ENCODE measurements at places on chromosomes 2 and 18. TPM values are rescaled to one million over a fixed set of nuclear protein-coding genes. Genes with fewer than 3 reads are reported as not detected.

Gene APOB
- 4.7 TPM for total RNA-seq

DNA sequence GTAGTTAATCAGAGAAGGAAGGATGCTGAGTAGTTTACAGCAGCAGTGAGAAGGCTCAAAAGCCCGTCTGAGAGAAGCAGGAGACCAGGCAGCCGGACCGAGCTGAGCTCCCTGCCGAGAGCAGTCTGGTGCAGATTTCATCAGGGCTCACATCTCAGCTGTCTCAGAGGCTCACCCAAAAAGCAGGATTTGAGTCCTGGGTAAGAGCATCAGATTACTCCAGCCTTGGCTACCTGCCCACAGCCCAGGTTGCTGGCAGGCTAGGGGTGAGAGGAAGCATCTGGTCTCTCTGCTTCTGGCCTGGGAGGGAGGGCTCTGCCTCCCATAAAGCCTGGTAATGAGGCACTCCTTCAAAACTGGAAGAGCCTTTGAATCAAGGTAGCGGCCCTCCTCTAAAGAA is 140.5 kb downstream of the ST6GAL2 start:
- H3K36me3 ChIP-seq, result no peaks in the 10 kb centered on the region
- H3K4me3 ChIP-seq, result no peak overlapping the region
- no peak for DNase-seq
- no peak overlapping the region for H3K27ac ChIP-seq
- no peaks in the 10 kb centered on the region for H3K27me3 ChIP-seq

DNA sequence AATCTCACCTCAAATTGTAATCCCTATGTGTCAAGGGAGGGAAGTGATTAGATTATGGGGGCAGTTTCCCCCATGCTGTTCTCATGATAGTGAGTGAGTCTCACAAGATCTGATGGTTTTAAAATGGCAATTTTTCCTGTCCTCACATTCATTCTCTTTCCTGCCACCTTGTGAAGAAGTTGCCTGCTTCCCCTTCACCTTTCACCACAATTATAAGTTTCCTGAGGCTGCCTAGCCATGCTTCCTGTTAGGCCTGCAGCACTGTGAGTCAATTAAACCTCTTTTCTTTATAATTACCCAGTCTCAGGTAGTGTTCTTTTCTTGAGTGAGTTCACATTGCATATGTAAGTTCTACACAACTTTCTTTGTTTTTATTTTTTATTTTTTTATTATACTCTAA is 271.5 kb downstream of the EXOC6B start:
- H3K27me3 ChIP-seq, result peaks cover 1% of the 10 kb centered on the region
- H3K27ac ChIP-seq, result no peak overlapping the region
- H3K4me1 ChIP-seq, result no peaks in the 10 kb centered on the region
- no peak overlapping the region for H3K4me3 ChIP-seq
- no peak for DNase-seq

- H3K27me3 ChIP-seq, result no peaks in the 10 kb centered on the region
- H3K4me3 ChIP-seq, result no peak overlapping the region
- no peaks in the 10 kb centered on the region for H3K36me3 ChIP-seq
- H3K4me1 ChIP-seq, result no peaks in the 10 kb centered on the region
Observed at GRCh38 chr2:196971574-196972279, 45.2 kb upstream of the PGAP1 start.

Gene KCNJ13
- total RNA-seq, result not detected

Gene GBX2
- not detected for total RNA-seq

DNA sequence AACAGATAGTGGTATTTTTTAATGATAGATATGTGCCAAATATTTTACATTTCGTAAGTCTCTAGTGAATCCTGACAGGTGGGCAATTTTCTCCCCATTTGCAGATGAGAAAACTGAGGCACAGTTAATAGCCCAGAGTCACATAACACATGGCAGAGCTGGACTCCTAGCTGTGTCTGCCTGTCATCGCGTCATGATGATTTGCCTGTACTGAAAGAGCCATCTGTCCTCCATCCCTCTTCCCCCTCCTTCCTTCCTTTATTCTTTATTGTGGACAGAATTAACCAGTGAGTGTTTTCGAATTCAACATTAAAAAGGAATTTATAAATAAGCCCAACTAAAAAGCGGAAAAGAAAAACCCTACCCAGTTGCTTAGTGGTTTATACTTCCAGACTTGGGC is 3.2 kb downstream of the DNAJB2 start:
- H3K36me3 ChIP-seq, result no peaks in the 10 kb centered on the region
- peaks cover 4% of the 10 kb centered on the region for H3K4me1 ChIP-seq
- DNase-seq, result no peak
- no peak overlapping the region for H3K27ac ChIP-seq

DNA sequence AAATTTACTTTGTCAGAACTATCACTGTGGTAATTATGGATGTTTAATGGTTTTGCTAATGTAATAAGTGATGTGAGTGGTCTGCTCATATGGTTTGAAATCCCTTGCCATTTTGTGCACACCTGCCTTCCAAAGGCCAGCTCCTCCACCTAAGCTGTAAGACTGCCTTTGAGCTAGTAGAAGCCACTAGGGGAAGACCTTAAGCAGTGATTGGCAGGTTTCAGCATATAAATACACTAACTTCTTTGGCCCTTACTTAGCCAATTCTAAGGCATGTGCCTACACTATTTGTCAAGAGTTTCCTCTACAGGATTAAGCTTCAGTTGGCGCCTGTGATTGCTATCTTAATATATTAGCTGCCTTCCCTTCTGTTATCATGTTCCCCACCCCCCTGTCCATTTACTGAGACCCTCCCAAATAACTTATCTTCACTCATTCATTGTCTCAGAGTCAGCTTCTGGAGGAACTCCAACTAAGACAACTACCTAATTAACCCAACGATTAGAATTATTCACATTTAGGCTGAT is 141.1 kb downstream of the MBD5 start:
- H3K4me3 ChIP-seq, result no peak overlapping the region
- no peaks in the 10 kb centered on the region for H3K27me3 ChIP-seq
- no peaks in the 10 kb centered on the region for H3K4me1 ChIP-seq
- H3K36me3 ChIP-seq, result no peaks in the 10 kb centered on the region

Gene CYTIP
- total RNA-seq, result 10.0 TPM

GRCh38 chr2:236265675-236266074 is 1.5 kb upstream of the ASB18 start:
- H3K4me1 ChIP-seq, result no peaks in the 10 kb centered on the region
- H3K4me3 ChIP-seq, result no peak overlapping the region
- H3K36me3 ChIP-seq, result no peaks in the 10 kb centered on the region
- no peaks in the 10 kb centered on the region for H3K27me3 ChIP-seq

Gene STPG4
- total RNA-seq, result 0.90 TPM

Gene EIF4E2
- total RNA-seq, result 58.4 TPM

DNA sequence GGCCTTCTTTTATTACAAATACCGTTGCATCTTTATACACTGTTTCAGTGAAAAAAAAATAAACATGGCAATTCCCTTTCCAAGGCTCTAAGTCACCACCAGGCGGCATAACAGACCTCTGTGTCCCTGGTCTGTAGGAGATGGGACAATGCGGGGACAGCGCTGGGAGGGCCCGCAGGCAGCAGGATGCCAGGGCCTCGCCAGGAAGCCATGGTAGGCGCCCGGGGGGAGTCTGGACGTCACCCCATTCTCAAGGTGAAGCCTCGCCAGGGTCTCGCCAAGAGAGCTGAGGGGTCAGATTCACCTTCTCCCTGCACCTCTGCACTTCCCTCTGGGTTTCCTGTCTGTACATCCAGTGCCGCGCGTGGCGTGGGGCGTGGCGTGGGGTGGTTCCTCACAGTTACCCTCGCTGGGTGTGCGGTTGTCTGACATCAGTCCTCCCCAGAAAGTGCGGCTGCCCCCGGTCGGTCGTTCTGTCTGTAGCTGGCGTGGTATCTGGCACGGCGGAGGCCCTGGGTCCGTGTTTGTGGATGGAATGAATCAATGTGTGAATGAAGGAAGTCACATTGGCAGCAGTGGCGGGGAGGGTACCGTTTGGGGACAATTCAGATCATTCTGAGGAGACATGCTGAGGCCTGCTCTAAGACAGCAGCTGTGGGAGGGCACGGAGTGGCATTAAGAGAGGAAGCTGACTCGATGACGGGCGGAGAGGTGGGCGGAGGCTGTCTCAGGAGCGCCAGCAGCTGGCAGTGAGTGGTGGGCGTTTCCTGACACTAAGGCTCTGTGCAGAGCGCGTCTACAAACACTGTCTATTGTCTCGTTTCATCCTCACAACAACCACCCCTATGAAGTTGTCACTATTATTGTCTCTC is 46.0 kb downstream of the LRRFIP1 start:
- DNase-seq, result peak; percentile 89
- H3K4me1 ChIP-seq, result no peaks in the 10 kb centered on the region
- peak overlapping the region; percentile 6 for H3K27ac ChIP-seq
- no peaks in the 10 kb centered on the region for H3K27me3 ChIP-seq
- no peak overlapping the region for H3K4me3 ChIP-seq

- no peak overlapping the region for H3K4me3 ChIP-seq
- H3K27ac ChIP-seq, result no peak overlapping the region
- DNase-seq, result no peak
Observed at GRCh38 chr2:77268626-77269025, 253.6 kb downstream of the LRRTM4 start.
